ENCODE measurements at places on chromosomes 1 and 21.
A peak's percentile ranks its signal among the peaks of the same experiment; 100 is the strongest.

GRCh38 chr1:48560116-48560515 lies 88.1 kb upstream of the SPATA6 start:
- no peak for DNase-seq

- peak; percentile 78 for DNase-seq
Measured at GRCh38 chr1:37137014-37137413, 102.7 kb upstream of the GRIK3 start.

DNA sequence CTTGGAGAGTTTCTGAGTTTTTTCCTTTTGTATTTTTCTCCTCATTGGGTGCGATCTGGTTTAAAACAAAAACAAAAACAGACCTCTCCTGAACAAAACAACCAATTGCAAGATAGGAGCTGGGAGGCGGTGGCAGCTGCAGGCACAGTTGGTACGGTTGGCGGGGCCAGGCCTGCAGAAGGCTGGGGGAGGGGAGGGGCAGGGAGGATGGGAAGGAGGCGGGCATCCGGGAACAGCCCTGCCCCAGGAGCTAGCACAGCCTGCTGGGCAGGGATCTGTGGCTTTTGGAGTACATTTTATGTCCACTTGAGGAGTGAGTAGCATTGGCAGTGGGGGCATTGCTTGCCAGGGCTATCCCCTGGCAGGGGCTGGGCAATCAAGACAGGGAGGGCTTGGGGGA lies 5.2 kb downstream of the CAPN9 start:
- no peak for DNase-seq

- no peak for DNase-seq
Measured at GRCh38 chr1:32353431-32353830, 8.9 kb downstream of the FAM229A start.

DNA sequence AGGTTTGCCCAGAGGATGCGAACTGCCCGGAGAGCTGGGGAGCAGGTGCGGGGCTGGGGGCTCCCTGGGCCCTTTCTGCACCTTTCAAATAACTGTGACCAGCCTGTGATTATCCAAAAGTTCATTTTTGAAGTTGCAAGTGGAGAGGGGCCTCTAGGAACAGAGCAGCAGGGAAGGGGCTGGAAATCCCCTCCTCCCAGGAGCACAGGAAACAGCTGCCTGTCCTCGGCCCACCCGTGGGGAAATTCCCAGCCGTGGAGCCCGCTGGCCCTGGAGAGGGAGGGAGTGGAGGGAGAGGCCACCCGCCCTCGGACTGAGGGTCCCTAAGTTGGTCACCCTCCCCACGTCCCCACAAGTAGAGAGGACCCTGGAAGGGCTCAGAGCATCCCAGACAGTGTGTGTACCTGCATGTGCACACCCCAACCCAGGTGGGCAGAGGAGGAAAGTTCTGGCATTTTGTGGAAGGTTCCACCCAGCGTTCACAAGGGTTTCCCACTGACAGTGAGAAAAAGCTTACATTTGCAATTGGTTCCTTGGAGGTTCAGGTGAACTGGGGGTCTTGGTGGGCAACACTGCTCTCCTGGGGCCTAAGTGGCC lies 1.2 kb upstream of the TNFRSF4 start:
- no peak for DNase-seq

GRCh38 chr1:40530735-40531380 lies 579 bp upstream of the ZNF684 start:
- peak; percentile 44 for DNase-seq

DNA sequence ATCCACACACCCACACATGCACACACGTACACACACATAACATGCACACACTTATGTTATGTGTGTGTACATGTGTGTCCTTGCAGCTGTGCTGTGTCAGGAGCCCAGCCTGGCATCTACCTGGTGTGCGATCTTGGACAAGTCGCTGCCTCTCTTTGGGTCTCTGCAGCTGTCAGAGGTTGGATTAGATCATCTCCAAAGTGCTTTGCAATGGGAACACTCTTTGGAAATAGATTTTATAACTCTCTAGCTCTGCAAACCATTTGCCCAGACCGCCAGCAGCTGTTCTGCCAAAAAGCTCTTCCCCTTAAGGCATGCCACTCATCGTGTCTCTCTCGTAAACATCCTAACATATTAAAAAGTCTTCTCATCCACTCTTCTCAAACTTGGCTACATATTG lies 4.7 kb downstream of the PKP1 start:
- no peak for DNase-seq

GRCh38 chr1:6166221-6166620 lies 13.9 kb downstream of the CHD5 start:
- DNase-seq = no peak

DNA sequence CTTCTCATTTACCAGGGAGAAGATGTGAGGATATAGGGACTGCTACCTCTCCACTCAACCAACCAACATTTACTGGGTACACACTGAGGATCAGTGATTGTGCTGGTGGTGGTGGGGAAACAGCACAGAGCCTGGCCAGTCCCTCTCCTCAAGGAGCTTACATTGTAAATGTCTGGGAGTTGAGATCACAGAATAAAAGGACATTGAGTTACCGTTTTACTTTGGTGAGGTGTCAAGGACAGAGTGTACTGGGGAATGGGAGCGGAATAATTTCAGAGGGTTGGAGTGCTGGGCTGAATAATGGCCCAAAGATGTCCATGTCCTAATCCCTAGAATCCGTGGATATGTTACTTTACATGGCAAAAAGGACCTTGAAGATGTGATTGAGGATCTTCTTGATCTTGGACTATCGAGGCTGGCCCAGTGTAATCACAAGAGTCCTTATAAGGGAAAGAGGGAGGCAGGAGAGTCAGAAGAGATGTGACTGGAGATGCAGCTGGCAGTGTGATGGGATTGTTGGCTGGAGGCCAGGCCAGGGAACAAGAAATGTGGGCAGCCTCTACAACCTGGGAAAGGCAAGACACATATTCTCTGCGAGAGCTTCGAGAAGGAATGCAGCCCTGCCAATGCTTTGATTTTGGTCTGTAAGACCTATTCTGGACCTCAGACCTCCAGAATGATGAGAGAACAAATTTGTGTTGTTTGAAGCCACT lies 26.6 kb upstream of the RWDD3 start:
- DNase-seq = peak; percentile 29

DNA sequence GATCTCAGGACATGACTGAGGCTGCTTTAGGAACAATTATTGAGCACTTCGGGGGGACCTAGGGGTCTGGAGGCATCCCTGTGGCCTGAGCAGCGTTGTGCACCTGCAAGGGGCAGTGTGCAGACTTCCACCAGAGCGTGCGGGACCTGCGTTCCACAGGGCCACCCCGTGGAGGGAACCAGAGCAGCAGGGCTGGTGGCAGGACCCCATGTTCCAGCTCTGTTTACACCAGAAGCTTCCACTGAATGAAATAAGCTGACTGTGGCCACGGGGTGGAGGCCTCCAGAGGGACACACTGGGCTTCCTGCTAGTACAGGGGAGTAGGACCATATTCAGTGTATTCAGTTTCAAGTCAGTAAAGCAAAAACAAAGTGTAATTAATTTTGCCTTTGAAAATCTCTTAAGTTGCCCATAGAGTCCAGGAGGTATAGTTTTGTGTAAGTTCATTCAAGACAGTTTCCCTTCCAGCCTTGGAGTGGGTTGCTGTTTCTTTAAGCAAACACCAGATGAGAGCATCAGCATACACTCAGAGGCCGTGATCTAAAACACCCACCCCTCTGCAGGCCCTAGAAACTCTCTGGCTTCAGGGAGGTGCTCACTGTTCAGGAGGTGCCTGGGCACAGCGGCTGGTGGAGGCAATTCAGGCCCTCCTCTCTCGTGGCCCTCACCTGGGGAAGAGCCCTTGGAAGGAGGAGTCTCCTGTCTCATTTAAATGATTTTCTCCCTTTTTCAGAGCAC lies 16.6 kb downstream of the SLC1A7 start:
- no peak for DNase-seq

GRCh38 chr1:221813887-221814286 lies 72.0 kb upstream of the DUSP10 start:
- DNase-seq = no peak

- DNase-seq = no peak
Measured at GRCh38 chr1:74423471-74423870, 88.9 kb downstream of the LRRC53 start.

GRCh38 chr1:22754824-22755223 lies 44.2 kb downstream of the EPHB2 start:
- DNase-seq = no peak

GRCh38 chr1:75992312-75992711 lies 60.1 kb upstream of the ASB17 start:
- no peak for DNase-seq

- peak; percentile 16 for DNase-seq
Measured at GRCh38 chr1:87478231-87478630, 149.6 kb downstream of the LMO4 start.

DNA sequence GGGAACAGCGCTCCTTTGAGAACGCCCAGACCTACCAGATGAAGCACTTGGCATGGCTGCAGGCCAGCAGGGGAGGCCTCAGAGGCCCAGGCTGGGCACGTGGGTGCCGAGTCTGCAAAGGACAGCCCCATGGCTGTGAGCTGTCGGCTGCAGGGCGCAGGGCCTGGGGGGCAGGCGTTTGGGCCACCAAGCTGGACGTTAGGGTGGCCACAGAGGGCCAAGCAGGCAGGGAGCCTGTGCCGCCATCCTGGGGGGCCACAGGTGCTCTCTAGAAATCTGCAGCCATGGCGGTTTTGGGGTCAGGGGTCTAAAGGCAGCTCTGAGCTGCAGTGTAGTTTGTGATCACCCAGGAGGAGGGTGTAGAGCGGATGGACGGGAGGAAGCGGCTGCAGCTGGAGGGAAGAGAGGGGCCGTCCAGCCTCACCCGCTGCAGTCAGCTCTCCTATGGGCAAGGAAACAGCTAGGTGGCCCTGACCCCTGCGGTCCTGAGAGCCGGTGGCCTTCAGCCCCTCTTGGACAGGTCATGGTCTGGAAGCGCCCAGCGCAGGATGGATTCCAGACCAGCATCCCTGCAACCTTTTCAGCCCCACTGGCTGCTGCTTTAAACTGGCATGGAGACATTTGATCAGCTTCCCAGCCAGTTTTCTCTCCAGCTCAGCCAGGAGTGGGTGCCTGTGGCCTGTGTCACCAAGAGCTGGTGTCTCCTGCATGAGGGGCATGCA lies 11.0 kb downstream of the IBA57 start:
- no peak for DNase-seq

- no peak for DNase-seq
Measured at GRCh38 chr1:225447650-225448089, 19.8 kb upstream of the LBR start.

- no peak for DNase-seq
Measured at GRCh38 chr21:16678429-16679160, 834.2 kb upstream of the CXADR start.

DNA sequence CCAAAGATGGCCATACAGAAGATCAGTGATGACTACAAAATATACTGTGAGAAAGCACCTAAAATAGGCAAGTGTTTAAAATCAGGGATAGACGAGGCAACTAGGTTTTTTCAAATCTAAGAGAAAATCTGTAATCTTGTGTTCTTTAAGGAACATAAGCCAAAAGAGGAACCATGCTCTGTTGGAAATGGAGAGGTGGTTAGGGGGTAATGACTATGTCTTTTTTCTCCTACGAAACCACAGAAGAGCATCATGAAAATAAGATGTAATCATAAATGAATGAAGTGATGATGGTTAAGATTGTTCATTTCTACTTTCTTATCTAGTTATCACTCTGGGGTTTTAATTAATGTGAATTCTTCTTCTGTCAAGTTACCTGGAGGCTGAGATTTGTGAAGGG lies 43.1 kb downstream of the RGSL1 start:
- DNase-seq = no peak

DNA sequence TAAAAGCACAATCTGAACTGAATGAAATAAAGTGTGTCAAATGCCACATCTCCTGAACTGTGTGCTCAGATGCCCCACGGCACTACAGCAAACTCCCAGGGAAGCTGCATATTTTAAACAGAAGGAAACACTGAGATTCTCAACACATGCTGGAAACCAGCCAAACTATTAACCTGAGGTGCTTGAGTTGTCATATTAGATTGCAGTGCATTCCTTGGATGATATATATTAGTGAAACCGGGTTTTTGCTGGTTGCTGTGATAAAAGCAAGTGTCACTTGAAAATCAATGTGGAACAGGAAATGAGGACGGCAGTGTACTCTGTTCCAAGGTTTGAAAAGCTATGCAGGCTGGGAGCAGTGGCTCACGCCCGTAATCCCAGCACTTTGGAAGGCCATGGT lies 8.7 kb downstream of the SYNJ1 start:
- DNase-seq = no peak

- no peak for DNase-seq
Measured at GRCh38 chr1:204712708-204713430, 27.3 kb upstream of the LRRN2 start.

GRCh38 chr1:227557962-227558725 lies 5.2 kb upstream of the ZNF678 start:
- DNase-seq = no peak

DNA sequence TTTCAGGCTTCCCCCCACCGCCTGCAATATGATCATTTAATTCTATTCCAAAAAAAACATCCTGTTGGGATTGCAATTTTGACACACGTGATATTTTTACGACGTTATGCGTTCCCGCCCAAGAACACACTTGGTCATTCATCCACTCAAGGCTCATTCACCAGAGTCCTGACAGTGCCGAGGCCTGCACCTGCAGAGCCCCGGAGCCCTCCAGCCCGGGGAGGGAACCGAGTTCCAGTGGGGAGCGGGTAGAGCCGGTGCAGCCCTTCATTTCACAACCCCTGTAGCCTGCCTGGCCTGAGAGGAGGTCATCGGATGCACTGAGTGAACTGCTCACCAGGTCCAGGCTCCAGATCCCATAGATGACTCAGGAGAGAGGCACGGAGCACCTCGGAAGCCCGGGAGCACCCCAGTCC lies 156.0 kb upstream of the BACE2 start:
- no peak for DNase-seq

DNA sequence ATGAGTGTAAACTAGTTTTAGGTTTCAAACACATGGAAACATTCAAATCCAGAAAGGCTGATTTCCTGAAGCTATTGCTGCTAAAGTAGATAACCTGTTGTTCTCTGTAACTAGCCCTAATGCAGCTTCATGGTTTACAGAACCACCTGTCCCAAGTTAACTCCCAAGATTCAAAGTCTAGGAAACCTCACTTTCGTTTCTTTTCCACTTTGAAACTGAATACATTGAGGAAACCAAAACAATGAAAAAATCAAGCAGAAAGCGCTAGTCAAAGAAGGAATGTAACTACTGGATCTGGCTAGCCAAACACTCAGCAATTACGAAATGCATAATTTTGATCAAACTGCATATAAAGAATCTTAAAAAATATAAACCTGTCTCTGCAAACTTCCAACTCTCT lies 17.8 kb downstream of the SLC16A1 start:
- DNase-seq = no peak

DNA sequence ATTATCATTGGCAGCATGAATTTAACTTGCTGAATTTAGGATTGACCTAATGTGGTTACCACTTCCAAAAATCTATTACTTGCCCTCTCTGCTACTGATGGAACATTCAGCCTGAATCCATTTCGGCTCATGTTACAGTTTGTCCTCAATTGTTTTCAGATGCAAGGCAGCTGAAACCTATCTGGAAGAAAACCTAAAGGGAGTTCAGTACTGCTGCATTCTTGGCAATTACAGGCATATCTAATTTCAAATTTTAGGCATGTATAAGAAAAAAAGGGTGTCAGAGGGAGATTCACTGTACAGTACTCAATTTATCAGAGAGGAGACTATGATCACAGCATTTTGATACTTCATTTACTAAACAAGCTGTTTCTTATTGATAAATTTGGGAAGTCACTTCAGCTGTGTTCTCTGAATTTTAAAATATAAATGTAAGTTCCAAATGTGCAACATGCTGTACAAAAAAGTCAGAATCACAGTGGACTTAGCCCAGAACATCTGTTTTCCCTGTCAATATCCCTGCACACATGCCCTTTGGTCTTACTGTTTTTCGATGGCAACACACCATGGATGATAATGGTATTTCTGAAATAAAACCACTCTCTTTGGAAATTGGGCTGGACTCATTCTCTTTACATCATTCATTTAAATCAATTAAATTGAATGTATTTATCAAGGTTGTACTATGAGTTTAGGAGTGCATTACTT lies 651.6 kb upstream of the ADGRL4 start:
- DNase-seq = no peak
